ENCODE measurements at places on chromosomes 3 and 15.

DNA sequence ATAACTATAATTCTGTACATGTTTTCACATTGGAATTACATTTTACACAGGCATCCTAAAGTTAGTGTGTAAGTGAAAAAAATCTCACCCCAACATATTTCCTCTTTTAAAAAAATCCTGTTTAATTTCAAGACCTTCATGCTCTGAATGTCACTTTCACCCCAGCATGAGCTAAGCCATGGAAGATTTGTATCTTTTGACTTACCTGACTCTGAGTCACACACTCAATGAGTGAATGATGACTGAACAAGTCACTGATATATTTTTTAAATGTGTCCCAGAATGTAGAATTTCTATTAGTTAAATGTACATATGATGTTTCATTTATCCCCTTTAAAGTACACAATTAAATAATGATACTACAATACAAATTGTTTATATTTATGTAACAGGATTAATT lies 199.9 kb upstream of the RBMS3 start:
- DNase-seq, result no peak

DNA sequence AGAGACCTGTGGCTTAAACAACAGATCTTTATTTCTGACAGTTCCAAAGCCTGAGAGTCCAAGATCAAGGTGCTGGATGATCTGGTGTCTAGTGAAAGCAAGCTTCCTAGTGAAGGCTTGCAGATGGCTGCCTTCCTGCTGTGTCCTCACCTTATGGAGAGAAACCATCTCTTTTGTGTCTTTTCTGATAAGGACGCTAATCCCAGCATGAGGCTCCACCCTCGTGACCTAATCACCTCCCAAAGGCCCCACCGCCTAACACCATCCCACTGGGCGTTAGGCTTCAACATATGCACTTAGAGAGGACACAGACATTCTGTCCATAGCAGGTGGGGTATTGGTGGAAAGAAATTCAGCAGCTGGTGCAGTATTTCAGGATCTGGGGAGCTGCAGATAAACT lies 19.8 kb upstream of the LYSMD4 start:
- DNase-seq, result no peak

DNA sequence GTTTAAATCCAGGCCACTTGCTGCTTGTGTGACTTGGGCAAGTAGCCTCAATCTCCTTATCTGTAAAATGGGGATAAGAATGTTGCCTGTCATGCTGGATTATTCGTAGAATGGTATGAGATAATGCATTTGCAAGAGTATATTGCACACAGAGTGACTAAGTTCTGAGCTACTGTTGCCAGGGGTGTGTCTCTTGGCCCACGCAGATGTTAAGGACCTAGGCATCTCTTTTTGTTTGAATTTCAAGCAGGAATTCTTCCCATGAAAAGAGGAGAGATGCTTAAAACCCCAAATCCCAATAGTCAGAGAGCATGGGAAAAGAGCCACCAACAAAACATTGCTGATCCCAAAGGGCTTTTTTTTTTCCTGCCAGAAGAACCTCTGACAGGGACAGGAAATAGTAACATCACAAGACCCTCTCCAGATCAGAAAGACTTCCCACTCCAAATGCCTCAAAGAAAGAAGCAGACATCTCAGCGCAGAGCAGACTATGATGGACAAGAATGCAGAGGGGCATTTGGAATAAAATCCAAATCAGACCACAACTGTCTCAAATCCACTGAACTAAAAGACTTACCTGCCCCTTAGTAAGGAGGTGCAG lies 90.5 kb downstream of the MRPL46 start:
- DNase-seq, result no peak

DNA sequence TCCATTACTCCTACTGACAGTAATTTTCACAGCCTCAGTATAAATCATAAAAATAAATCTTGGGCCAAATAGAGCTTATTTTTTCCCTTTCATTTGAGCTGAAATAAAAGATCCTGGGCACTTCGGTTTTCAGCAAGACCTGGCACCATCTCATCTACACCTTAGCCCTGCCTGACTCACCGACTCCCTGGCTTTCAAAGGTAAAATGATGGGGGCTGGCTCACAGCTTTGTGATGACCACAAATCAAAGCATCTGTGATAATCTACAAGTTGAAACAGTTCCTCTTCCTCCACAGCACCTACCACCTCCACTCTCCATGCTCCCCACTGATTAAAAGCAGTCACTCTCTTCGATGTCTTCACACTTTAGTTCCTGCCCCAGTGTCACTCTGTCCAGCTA lies 27.6 kb downstream of the DET1 start:
- DNase-seq, result no peak

DNA sequence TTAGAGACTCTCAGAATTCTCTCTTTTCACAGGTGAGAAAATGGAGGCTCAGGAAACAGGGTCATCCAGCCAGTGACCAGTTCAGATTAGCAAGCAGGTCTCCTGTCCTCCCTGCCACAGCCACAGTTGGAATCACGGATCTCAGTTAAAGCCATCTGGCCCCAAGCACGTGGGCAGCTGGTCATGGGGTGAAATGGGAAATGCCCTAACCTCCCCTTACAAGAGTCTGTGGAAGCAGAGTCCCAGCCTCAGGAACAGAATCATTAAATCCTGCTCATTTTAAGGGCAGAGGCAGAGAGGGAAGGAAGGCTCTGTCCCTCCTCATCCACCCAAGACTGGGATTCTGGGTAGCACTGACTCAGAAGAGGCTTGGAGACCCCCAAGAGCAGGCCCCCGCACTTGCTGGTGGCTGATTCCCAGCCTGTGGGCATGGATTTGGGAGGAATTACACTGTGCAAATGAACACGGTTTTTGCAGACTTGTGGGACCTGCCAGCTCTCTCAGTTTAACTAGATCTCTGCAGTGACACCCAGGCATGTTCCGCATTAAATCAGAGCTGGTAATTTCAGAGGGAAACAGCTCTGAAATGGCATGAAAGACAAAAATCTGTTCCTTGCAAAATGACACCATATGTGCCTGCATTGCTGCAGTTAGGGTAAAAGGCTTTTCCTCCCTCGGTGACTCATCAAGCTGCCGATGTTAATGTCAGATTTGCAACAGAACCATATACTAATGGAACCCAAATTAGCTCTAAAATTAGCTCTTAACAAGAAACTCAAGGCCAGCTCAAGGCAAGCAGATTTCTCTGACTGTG lies 89.0 kb downstream of the BDH1 start:
- no peak for DNase-seq

DNA sequence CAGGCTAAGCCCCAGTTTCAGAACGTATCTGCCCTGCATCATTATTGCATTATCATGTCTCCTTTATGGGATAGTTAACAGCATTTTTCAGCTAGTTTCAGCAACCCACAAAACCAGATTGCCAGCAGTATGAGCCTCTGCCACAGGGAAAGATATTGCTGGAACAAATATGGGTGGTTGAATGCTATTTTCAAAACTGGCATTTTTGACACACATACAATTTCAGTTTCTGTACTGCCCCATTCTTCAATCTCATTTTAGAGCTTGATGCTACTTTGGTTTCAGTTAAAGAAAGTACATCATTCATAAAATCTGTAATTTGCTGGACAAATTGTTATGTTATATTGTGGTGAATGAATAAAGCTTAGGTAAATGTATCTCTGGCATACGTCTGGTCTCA lies 1037.5 kb downstream of the NAALADL2 start:
- DNase-seq, result no peak

GRCh38 chr15:69244798-69245197 lies 53.9 kb upstream of the PAQR5 start:
- no peak for DNase-seq

- DNase-seq, result no peak
These were observed 68.2 kb downstream of the SEMA5B start for GRCh38 chr3:122959339-122959738.

- no peak for DNase-seq
These were observed 188.9 kb upstream of the LMCD1 start for GRCh38 chr3:8312685-8313084.

GRCh38 chr3:32392536-32393302 lies 1.1 kb downstream of the CMTM7 start:
- no peak for DNase-seq

DNA sequence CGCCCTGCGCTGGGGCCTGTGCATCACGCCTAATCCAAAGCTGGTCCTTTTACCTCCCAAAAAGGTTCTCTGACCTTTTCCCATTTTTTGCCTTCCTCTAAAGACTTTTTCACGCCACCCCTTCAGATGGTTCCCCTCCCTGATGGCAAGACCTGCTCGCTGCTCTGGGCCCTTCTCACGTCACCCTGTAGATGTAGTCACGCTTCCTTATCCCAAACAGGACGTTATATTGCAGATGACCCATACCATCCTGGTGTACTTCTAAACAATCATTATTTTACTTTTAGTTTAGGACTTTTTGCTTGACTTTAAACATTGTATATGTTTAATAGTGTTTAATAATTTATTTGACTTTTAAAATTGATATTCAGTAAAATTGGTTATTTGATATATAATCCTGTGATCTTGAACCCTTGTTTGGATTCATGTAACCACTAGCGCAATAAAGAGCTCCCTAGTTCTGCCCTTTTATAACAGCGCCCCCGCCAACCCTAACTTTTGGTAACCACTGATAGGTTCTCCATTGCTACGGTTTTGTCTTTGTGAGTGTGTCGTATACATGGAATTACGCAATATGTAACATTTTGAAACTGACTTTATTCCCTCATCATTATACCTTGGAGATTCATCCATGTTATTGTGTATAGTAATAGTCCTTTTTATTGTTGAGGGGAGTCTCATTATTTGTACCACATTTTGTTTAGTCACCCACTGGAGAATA lies 159.0 kb upstream of the CHRNA7 start:
- DNase-seq, result no peak

DNA sequence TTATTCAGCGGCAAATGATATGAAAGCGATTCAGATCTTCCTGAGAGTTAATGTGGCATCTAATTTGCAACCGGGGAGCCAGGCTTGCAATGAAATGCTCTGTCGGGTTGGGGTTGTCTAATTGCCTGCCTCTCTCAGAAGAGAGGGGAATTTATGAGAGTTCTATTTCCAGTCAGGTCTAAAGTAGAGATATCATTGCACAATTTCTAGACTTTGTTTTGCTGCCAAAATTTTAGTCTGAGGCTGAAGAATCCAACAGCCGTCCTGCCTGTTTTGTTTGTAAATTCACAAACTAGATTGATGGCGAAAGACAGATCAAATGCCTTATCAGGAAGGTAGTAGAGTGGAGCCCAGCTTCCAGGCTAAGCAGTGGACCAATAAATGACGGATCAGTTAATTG lies 610 bp downstream of the LIPC start:
- no peak for DNase-seq

GRCh38 chr3:111598552-111598951 lies 3.4 kb upstream of the ZBED2 start:
- no peak for DNase-seq

Data from activated CD8-positive, alpha-beta memory T cell treated with anti-CD3 and anti-CD28 coated beads, Interleukin-2, amount 50 U/mL, for 4 hours (primary cell).